Activated naive CD8-positive, alpha-beta T cell treated with anti-CD3 and anti-CD28 coated beads, Interleukin-2, amount 50 U/mL, for 16 hours (primary cell): ENCODE measurements at places on chromosomes 5 and 9.

- no peak for DNase-seq
These were observed 408.4 kb downstream of the CCDC171 start for GRCh38 chr9:15961217-15961616.

GRCh38 chr5:5085381-5085780, 54.7 kb upstream of the ADAMTS16 start:
- DNase-seq, result no peak

GRCh38 chr9:112809351-112809848, 58.8 kb downstream of the SNX30 start:
- DNase-seq, result no peak

DNA sequence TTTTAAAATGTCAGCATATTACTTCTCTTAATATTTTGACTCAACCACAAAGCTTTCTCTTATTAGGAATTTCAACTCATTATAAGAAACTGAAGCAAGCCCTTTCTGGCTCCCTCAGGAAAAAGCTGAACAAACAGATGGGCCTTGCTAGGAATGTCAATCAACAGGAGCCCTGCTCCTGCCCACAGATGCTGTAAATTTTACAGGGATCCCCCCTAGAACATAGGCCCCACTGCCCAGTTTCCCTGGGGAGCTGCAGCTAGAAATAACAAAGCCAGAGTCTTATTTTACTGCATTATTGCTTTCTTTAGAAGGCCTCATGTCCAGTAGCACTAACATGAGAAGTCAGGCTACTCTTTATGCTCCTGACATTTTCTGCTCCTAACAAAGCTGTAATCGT, 103.8 kb downstream of the PCSK1 start:
- no peak for DNase-seq

GRCh38 chr9:90872835-90873294, 71.2 kb downstream of the SYK start:
- no peak for DNase-seq

- no peak for DNase-seq
These were observed 60.4 kb downstream of the GHR start for GRCh38 chr5:42483472-42484154.

- no peak for DNase-seq
These were observed 6.3 kb upstream of the PSD2 start for GRCh38 chr5:139789116-139789844.

- no peak for DNase-seq
These were observed 69.1 kb downstream of the PSAT1 start for GRCh38 chr9:78365748-78366697.

DNA sequence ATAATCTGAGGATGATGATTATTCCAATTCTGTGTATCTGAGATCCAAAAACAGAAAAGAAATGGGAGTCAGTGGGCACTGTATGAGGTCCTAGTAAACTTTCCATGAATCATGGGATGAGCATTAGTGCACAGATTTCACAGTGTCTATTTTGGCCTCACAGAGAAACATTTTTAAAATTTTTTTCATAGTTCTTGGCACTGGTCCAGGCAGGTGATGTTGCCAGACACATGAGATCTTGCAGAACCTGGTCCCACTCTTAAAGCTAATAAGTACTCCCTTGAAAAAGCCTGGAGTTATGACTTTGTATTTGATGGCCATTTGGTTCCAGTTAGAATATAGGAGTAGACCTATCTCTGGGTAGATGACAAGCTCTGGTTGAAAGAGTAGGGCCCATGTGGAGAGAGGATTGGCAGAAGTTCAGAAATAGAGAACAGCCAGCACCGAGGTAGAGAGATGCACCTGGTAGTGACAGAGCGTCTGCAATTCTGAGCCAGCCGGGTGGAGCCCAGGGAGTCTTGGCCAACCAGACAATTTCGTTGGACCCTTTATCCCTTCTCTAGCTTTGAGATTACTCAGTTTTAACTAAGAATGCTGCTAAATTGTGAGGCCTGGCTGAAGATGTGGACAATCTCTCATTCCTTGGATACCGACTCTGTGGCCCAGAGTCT, 6.3 kb upstream of the TNFSF15 start:
- DNase-seq, result no peak

- no peak for DNase-seq
These were observed 600.7 kb upstream of the CDH9 start for GRCh38 chr5:27639005-27639612.

GRCh38 chr5:181566-181965, 9.7 kb upstream of the LRRC14B start:
- no peak for DNase-seq

GRCh38 chr5:1399737-1400136, 45.5 kb downstream of the SLC6A3 start:
- DNase-seq, result no peak

- no peak for DNase-seq
These were observed 108.0 kb upstream of the TARS1 start for GRCh38 chr5:33332804-33333203.

GRCh38 chr5:159730285-159730684, 186.0 kb upstream of the ADRA1B start:
- no peak for DNase-seq

DNA sequence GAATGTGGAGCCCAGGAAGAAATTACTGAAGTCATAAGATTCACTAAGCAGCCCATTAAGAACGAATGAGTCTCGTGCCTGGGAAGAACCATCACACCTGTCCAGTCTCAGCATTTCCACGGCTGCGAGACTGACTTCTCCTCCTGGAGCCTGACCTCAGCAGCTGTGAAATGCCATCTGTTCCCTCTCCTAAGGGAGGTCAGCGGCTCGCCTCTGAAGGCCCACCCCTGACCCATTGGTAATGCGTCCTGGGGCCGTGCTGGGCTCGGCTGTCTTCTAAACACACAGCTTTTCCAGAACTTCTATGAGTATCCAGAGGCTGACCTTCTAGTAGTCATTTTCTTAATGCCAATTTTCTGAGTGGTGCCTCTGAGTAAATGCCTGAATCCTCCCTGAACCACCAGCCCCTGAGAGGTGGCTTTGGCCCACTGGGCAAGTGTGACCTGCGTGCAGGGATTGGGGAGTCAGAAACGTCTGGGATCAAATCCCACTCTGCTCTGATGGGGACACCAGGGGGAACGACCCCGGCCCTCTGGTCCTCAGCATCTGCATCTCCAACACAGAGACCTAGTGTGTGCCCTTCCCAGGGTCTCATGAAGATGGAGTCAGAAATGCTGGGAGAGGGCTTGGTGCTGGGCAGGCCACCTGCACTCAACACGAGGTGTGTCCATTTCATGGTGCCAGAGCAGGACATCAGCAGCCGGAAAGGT, 5.7 kb downstream of the SLC6A3 start:
- no peak for DNase-seq

- DNase-seq, result no peak
These were observed 179.2 kb downstream of the RFK start for GRCh38 chr9:76215066-76215465.

- no peak for DNase-seq
These were observed 84.1 kb downstream of the DAP start for GRCh38 chr5:10676946-10677345.

DNA sequence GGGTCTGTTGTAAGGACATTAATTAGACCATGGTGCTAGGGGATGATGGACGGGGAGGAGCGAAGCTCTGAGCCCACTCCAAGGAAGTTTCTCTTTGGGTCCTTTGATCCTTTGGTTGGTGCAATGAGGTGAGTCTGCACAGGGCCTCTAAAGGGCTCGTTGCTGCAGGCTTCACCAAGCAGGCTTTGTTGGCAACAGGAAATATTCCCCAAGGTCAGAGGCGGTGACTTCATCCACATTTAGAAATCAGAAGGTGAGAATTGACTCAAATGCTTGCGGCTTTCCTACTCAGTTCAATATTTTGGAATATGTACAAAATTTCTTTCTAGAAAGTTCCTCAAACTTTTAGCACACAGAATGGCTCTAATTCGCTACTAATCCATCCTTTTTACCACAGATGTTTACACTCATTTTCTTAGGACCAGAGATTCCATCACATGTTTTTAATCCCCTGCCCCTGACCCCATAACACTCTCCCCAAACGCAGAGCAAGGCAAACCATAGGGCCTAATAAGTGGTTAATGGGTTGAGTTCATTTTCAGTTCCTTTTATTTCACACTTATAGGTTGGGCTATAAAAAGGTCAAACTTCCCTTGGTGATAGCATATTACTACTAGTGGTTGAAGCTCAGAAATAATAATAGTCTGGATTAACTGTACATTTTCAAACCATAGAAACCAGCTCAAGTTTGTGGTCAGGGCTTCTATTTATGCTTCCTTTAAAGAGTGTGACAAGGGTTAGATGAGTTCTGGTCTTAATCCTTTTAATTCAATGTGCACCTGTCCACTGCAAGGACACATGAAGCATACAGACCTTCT, 37.3 kb upstream of the TMEM252 start:
- no peak for DNase-seq

GRCh38 chr5:140611020-140611521, 21.9 kb downstream of the CD14 start:
- no peak for DNase-seq

DNA sequence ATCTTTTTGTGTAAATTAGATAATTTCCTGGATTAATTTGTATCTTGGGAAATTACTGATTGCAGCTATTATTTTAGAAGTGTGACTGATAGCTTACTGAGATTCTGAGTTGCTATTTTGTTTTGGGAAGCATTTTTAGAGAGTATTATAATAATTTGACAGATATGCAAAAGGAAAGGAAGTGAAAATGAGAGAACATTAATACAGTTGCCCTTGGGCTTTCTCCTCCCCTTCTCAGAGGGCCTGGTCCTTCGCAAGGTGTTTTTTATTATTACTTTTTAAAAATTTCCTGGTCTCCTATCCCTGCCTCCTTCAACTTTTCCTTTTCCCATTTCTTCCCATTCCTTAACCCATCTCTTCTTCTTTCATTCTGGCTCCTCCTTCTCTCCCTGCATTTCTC, 32.6 kb downstream of the UBAP1 start:
- no peak for DNase-seq

DNA sequence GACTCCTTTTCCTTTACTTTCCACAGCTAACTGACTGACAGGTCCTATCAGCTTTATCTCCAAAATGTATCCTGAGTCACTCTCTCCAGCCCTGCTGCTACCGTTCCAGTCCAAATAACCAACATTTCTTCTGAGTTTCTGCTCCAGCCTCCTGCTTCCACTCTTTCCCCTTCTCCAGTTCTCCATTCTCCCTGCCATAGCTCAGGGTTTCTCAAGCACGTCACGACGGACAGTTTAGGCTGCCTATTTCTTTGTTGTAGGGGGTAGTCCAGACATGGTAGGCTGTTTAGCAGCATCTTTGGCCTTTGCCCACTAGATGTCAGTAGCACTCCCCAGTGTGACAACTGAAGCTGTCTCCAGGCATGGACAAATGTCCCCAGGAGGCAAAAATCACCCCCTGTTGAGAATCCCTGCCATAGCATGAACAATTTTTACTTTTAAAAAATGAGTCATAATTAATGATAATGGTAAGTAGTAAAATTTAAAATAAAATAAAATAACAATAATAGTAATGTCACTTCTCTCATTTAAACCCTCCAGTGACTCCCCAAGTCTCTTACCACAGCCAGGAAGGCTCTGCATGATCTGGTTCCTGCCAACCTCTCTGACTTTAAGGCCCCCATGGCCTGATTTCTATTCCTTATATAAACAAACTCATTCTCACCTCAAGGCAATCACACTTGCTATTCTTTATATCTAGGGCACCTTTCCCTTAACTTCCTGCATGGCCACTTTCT, 105.4 kb upstream of the FER start:
- DNase-seq, result peak; percentile 16

DNA sequence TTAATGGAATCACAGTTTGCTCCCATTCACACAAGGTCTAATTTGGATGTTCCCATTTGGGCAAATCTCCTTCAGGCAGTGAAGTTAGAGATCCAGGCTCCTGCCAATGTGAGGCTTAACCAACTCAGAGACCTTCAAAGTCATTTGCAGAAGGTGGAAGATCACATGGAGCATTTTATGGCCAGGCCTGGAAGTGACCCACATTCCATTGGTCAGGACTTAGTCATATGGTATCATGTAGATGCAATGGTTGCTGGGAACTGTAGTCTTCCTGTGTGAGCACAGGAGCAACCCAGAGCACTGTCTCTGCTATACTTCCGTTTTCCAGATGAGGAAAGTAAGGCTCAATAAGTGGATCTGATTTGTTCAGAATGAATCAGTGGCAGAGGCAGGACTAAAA, 292.7 kb upstream of the SMARCA2 start:
- no peak for DNase-seq

- no peak for DNase-seq
These were observed 6.0 kb downstream of the UGCG start for GRCh38 chr9:111902391-111903139.

DNA sequence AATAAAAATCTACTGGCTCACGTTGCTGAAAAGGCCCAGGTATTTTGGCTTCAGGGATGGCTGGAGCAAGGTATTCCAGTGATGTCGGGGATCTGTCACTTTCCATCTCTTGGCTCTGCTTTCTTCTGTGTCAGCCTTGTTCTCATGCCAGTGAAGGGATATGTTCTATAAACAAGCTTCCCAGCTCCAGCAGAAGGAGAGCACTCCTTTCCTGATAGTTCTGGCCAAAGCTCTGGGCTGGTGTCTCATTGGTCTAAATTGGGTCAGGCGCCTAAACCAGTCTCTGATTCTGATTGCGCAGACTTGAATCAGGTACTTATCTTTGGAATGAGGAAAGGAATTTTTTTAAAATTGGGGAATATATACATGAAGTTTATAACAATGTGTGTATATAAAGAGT, 5.1 kb downstream of the SNX30 start:
- DNase-seq, result no peak

DNA sequence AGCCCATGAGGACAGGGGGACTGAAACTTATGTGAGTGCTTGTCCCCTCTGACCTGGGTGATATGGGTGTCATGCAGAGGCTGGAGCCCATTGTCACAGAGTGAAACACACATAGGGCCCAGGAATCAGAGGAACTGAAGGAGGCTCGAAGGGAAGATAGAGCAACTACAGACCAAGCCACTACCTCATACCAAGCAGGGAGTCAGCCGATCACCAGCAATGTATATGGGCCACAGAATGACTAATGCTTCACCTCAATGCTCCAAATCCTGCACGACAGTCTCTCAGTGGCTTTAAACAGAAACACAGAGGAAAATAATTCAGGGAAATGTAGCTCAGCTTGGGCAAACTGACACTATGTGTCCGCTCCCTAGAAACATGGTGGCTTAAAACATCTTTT, 8.9 kb upstream of the FBXW11 start:
- no peak for DNase-seq

- no peak for DNase-seq
These were observed 29.8 kb downstream of the NEUROG1 start for GRCh38 chr5:135505973-135506372.

GRCh38 chr5:167608390-167609272, 682.8 kb upstream of the WWC1 start:
- no peak for DNase-seq

GRCh38 chr5:80975065-80975464, 14.9 kb downstream of the RASGRF2 start:
- no peak for DNase-seq

DNA sequence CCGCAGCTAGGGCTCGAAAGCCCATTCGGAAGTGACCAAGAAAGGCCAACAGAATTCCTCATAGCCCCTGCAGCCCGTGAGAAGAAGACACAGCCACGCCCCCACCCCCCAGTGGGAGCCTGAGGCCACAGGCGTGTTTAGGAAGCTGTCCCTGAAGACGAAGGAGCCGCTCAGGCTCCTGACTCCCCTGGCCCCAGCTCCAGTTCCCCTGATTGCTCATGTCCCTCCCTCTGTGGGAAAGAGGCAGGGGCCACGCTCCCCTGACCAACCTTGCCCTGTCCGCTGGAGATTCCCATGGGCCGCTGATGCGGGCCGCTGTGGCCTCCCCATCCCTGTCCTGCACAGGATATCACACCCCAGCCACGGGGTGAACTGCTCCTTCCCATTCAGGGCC, 13.6 kb downstream of the ROPN1L start:
- no peak for DNase-seq
